ENCODE measurements at places on chromosomes 3 and 15.

GRCh38 chr3:54213907-54214306 is 91.6 kb downstream of the CACNA2D3 start:
- peak; percentile 8 for DNase-seq

DNA sequence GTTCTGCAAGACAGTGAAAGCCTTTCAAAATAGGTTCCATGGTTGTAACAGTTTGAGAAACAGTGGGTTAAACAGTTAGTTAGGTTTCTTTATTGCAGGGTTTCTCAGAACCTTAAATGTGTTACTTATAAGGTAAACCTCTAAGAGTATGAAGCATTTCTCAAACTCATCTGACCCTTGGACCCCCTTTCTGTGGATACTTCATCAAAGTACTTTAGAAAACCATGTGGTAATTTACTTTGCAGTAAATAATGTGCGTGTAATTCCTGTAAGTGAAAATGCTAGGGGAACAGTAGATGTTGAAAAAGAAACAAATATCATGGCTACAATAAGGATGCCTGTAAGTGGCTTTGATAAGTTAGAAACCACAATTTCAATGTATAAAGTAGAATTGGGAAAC is 354.6 kb upstream of the RARB start:
- no peak for DNase-seq

- no peak for DNase-seq
Observed at GRCh38 chr3:36065321-36065720, 315.0 kb upstream of the STAC start.

GRCh38 chr3:142240708-142241107 is 15.3 kb upstream of the GK5 start:
- no peak for DNase-seq

- no peak for DNase-seq
Observed at GRCh38 chr3:196901768-196902167, 34.0 kb downstream of the SENP5 start.

GRCh38 chr3:134323966-134324962 is 50.0 kb downstream of the AMOTL2 start:
- DNase-seq, result peak; percentile 47

- DNase-seq, result no peak
Observed at GRCh38 chr15:60961541-60962485, 267.3 kb downstream of the RORA start.

- peak; percentile 67 for DNase-seq
Observed at GRCh38 chr3:184160456-184160855, 5.3 kb downstream of the DVL3 start.

GRCh38 chr3:143896486-143896885 is 48.2 kb upstream of the SLC9A9 start:
- DNase-seq, result no peak
